ENCODE measurements at places on chromosomes 13 and 19.

- DNase-seq, result peak; percentile 99
Measured at GRCh38 chr19:58558623-58559274, 338 bp upstream of the UBE2M start.

GRCh38 chr19:5585461-5586299 lies 17.9 kb upstream of the TINCR start:
- DNase-seq, result peak; percentile 18

- DNase-seq, result no peak
Measured at GRCh38 chr13:110280985-110281688, 25.8 kb downstream of the COL4A1 start.

- DNase-seq, result no peak
Measured at GRCh38 chr13:113152984-113153809, 5.3 kb upstream of the PROZ start.

DNA sequence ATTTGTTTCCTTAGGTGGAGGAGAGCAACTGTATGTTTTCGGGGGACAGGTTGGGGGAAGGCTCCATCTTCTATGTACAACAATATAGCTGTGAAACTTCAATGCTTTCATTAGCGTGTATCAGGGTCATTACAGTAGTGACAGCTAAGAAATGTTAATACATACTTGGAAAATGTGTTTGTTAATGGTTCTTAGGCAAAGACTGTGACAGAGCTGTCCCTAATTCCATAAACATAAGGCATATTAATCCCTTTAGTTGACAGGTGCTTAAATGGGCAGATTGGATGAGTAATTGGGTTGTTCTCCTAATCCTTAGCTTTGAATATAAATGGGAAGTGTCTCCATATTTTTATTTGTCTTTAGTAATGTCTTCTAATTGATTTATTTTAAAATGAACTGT lies 313.7 kb downstream of the HS6ST3 start:
- DNase-seq, result no peak

DNA sequence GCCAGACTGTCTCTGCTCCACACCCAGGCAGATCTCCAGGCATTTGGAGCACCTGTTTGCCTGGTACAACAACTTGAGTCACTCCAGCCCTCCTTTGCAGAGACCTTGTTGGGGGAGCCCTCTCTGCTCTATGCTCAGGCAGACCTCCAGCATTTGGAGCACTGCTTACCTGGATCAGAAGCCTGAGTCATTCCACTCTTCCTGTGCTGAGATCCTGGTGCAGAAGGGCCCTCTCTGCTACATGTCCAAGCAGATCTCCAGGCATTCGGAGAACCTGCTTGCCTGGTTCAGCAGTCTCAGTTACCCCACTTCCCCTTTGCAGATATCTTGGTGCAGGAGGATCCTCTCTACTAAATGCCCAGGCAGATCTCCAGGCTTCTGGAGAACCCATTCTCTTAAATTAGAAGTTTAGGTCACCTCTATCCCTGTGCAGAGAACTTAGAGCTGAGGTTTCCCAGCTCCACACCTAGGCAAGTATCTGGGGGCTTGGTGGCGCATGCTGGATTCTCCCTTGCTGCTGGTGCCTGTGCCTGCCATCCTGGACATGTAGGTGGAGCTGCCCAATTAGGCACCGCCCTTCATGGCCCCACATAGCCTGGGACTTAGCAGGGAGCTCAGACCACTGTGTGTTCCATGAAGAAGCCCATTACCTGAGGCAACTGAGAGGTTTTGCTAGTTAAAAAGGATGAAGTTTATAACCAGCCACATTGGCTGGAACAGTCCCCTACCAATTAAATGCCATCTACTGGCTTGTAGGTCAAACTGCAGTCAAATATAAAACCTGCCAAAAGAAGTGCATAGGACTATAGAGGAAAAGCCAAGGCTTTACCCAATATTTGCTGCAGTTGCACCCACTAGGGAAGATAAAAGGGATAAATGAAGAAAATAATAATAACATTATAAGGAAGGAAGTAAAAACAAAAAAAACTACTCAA lies 97.6 kb upstream of the SLITRK6 start:
- no peak for DNase-seq

DNA sequence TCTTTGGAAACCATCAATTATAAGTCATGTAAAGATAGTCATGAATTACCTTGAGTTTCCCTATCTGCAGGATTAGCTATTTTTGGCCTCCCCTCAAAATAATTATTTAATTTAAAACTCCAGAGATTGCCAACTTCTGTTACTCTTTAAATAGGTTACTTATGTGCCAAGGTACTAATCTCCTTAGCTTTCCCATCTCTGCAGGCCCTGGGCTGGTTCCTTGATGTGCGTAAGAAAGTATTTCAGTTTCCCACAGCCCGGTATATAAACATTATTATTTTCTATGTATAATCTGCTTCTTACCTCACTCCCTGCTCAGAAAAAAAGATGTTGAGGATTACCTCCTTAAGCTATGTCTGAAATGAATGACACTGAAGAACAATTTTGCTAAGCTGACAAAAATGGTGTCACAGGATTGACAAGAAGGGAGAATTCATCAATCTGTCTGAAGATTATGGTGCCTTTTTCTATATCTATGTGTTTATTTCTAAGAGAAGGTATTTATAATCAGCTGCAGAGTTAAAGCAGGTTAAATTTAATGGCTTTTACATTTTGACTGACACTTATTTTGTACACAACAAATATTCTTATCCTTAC lies 1697.2 kb upstream of the PCDH20 start:
- DNase-seq, result no peak

DNA sequence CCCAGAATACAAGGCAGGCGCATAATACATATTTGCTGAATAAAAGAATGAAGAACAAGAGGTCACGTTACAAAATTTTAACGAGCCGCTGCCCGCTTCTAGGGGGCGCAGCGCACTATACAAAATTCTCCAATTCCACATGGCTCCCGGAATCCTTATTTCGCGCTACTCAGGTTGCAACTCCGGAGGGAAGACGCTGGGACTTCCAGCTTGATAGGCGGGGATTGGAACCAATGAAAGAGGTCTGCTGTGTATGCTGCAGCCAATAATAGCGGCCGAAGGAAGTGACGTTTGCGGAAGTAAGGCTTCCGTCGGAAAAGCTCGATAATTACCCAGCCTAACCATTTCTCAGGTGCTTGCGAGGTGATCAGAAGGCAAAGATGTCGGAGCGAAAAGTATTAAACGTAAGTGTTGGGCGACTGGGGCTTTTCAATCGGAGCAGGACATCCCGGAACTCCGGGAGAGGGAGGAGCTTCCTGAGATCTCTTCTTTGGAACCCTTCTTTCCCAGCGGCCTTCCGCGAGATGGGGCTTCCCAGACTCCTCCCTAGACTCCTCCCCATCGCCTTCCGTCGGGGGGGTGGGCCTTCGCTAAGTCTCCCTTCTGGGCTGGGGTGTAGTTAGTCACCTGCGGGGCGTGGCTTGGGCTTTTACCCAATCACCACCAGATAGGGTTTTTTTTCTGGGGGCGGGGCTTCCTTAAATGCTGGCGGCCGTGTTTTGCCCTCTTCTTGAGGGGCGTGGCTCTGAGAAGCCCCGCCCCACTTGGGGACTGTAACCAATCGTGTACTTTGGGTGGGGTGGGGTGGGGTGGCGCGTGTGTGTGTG lies at the start of gene YJU2:
Gene YJU2 (plus strand): TSS at position 314 of the 827 bp plus-strand sequence. CDS start 67 bp downstream, at position 381.
- peak; percentile 96 for DNase-seq
